ENCODE measurements at places on chromosomes 3 and 15.

DNA sequence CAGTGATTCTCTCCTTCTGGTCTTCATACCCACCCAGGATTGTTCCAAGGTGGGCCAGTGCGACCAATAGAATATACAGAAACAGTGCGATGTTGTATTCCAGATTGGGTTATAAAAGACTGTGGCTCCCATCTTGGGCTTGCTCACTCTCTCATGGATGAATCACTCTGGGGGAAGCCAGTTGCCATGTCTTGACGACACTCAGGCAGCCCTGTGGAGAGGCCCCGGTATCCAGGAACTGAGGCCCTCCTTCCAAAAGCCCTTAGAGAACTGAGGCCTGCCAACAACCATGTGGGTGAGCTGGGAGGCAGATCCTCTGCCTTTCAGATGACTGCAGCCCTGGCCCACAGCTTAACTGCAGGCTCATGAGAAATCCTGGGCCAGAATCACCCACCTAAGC, 57.2 kb downstream of the SH3GL3 start:
- no peak for DNase-seq

DNA sequence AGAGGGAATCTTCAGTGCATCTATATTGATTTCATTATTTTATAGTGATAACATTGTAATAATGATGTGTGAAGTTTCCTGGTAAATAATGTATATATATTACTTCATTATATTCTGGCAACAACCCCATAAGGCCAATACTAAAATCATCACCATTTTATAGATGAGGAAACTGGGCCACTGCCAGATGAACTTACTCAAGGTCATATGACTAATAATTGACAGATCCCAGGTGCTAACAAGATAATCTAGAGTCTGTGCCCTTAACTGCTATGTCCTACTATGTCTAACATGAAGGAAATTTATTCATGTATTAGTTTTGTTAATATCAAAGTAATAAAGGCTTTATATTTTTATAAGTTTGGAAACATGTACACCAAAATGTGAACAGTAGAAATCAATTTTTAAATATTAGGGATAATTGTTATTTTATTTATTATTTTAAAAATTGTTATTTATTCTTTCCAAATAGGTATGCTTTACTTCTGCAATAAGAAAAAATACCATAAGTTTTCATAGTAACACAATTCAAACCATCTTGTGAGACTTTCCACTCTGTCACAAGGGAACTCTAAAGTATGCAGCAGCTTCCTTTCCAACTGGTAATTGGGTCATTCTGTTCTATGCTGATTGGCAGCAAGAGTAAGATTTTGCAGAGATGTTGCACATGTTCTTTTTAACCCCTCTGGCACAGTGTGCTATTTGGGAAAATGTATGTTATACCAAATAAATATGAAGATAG, 90.8 kb upstream of the CMC1 start:
- no peak for DNase-seq

- no peak for DNase-seq
Measured at GRCh38 chr3:10693457-10693856, 122.6 kb upstream of the SLC6A11 start.

DNA sequence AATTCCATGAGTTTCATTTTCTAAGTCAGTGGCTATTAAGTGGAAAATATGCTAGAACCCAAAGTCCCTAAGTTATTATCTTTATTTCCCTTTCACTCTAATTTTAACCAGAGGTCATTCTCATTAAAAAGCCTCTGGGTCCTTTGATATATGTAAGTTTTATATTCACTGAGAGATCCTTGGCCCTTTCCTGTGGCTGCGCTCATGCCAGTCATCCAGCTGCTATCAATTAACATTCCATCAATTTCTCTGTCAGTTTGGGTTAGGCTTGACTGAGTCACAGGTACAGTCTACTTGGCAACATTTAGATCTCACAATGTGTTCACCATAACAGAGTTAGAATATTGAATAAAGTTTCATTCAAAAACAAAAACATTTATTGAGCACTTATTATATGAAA, 58.0 kb upstream of the FBN1 start:
- DNase-seq, result no peak

DNA sequence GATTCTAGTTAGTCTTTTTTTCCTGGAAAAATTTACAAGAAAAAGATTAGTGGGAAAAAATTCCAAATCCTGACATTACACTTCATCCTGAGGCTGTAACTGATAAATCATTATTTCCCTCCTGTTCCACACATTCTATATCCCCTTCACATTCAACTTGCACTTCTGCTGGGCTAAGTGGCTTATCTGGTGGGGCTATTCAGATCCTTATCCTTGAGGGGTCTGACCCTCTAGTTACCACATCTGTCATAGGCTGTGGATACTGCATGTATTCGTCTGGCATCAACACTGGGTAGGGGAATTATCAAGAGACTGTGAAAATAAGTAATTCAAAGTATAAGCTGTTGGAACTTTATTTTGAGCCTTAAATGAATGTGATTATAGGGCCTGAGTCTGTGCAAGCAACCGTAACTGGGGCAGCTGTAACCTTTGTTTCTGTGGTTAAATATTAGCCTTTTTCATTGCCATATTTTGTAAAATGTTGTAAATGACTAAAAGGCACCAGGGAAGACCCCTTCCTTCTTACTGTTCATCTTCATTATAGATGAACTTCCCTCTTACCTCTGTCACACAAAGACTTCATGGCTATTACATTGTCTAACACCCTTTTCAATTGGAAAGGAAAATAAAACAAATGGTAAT, 28.0 kb upstream of the TEX9 start:
- no peak for DNase-seq

DNA sequence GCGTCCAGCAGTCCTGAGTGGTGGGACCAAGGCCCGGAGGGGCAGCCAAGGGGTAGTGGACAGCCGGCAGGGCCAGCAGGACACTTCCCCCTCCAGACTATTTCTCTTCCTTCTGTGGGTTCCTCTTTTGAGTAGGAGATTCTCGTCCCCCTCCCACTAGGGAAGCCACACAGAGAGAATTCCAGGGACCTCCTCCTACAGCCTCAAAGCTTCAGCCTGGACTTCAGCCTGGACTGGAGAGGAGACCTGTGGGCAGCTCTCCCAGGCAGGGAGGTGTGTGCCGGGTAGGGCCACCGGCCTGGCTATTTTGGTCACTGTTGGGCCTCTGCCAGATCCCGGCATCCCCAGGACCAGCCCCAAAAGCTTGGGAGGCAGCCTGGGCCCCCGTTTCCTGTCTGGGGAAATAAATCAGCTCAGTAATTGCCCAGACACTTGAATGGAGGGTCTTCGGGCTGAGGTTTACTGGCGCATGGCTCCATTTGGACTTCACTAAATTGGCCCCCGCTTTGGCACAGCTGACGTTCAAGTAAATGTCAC, 1.3 kb downstream of the SLC6A6 start:
- no peak for DNase-seq

GRCh38 chr3:9441501-9442221, 44.2 kb downstream of the SETD5 start:
- DNase-seq, result no peak

DNA sequence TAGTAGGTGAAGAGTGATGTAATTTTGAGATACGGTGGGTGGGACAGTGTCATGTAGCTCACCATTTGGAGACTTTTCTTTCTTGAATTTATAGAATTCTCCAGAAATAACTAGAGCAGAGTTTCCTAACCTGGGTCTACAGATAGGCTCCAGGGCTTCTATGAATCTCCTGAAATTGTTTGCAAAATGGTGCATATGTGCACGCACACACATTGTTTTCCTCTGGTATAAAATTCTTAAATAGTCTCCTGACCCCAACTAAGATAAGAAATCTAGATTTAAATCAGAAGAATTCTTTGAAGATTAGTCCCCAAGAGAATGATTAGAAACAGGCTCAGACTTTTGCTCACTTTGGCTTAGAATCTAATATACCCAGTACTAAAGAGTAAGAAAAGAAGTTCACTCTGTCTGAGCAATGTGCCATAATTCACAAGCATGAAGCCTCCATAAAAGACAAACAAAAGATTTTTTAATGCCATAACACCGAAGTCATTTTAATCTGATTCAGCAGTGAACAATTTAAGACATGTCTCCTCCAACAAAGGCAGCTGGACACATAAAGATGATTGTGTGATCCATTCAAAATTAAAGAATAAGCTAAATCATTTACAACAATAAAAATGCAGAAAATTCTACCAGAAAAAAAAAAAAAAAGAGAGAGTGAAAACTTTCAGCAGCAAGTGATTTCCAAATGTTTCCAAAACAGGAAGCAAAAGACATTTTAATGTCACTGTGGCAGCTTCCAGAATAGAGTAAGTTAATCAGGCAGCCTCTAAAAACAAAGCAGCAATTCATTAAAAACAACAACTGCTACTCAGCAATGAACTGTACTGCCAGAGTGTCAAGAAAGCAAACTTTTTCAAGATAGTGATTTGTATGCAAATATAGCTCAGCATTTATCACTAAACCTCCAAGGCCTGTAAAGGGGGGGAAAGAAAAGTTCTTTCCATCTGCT, 975.5 kb upstream of the CFAP20DC start:
- DNase-seq, result no peak

- DNase-seq, result no peak
Measured at GRCh38 chr15:48334260-48334659, 3.0 kb downstream of the DUT start.

- DNase-seq, result no peak
Measured at GRCh38 chr15:67809866-67810265, 15.4 kb upstream of the SKOR1 start.

DNA sequence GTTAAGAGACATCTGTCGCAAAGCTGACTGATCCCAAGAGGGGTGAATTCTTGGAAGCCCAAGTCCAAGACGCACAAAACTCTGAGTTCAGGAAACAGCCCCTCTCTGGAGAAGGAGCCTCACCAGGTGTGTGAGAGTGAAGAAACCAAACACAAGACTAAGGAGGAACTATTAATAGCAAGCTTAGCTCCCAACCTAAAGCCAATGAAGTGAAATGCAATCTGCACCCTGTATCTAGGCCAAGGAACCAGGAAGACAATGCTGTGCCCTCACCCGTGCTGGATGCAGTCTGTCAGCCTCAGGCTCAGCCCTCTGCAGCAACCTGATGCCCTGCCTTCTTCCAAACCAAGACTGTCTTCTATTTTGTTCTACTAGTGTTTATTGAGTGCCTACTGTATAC, 22.5 kb upstream of the THBS1 start:
- DNase-seq, result no peak

DNA sequence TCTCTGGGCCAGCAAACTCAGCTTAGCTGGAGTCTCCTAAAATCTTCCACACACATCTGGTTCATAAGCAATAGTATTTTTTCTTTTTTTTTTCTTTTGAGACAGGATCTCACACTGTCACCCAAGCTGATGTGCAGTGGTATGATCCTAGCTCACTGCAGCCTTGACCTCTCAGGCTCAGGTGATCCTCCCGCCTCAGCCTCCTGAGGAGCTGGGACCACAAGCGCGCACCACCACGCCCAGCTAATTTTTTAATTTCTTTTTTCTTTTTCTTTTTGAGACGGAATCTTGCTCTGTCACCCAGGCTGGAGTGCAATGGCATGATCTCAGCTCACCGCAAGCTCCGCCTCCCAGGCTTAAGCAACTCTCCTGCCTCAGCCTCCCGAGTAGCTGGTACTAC, 34.3 kb downstream of the RNU5B-1 start:
- DNase-seq, result no peak

- no peak for DNase-seq
Measured at GRCh38 chr15:69035205-69035917, 20.9 kb downstream of the NOX5 start.

DNA sequence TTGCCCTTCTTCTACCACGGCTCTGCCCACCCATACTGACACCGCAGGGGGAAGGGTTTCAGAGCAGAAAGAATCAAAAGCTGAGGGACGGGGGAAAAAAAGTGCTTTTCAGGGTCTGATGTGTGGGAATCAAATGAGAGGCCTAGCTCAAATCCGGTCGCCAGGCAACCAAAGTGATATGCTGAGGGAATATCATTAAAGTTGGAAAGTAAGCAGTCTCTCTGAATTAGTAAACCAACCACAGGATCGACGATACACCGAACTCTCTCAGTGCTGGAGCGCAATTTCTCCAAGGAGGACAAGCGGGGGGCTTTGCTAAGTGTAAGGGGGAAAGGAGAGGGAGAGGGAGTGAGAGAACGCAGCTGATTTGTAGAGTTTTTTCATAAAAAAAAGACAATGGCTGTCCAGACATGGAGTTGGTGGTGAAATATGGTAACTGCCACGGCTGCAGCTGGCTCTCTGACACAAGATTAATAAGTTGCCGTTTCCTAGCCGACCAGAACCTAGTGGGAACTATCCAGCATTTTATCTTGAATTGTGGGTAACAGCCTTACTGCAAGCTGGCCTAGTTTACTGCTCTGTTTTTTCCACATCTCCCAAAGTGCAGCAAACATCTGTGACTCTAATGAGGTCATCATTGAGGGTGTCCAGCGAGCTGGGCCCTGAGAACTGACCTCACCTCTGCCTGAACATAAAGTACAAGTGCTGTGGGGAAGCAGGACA, 530.2 kb downstream of the SOX2 start:
- DNase-seq, result no peak

DNA sequence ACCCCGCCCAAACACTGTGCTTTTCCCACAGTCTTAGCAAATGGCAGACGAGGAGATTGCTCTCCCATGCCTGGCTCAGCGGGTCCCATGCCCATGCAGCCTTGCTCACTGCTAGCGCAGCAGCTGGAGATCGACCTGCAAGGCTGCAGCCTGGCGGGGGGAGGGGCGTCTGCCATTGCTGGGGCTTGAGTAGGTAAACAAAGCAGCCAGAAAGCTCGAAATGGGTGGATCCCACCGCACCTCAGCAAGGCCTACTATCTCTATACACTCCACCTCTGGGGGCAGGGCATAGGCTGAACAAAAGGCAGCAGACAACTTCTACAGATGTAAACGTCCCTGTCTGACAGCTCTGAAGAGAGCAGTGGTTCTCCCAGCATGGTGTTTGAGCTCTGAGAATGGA, 27.2 kb upstream of the WDR5B start:
- no peak for DNase-seq

Measured in NCI-H1436 (cell line).